Transverse colon (tissue), 4 donors: ENCODE measurements at places on chromosomes 6 and 20. TPM values are rescaled to one million over a fixed set of nuclear protein-coding genes. Genes with fewer than 3 reads are reported as not detected.

The KIAA0408 gene
- total RNA-seq = 7.0 TPM

DNA sequence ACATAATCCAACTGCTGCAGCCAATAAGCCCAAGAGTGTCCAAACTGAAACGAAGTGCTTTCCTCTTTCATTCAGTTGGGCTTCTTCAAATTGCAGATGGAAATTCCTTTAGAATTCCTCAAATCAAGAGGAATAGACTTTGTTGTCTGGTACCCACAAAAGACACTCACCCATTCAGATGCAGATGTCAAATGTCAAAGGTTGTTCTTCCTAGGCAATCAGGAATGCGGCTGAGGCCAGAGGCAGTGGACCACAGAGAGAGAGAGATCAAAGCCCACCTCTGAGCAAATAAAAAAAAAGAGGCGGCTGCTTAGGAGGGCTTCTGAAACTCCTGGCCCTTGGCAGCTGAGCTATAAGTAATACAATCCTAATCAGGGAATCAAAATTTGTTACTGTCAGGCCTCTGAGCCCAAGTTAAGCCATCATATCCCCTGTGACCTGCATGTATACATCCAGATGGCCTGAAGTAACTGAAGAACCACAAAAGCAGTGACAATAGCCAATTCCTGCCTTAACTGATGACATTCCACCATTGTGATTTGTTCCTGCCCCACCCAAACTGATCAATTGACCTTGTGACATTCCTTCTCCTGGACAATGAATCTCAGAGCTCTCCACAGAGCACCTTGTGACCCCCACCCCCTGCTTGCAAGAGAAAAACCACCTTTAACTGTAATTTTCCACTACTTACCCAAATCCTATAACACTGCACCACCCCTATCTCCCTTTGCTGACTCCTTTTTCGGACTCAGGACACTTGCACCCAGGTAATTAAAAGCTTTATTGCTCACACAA, 303.0 kb upstream of the GJE1 start:
- no peaks in the 10 kb centered on the region for H3K4me1 ChIP-seq
- H3K4me3 ChIP-seq = no peak overlapping the region
- H3K27ac ChIP-seq = no peak overlapping the region
- no peaks in the 10 kb centered on the region for H3K27me3 ChIP-seq
- no peaks in the 10 kb centered on the region for H3K36me3 ChIP-seq

- H3K36me3 ChIP-seq = no peaks in the 10 kb centered on the region
- H3K4me1 ChIP-seq = peaks cover 10% of the 10 kb centered on the region
- no peaks in the 10 kb centered on the region for H3K27me3 ChIP-seq
- no peak overlapping the region for H3K4me3 ChIP-seq
These were observed 105.8 kb downstream of the JARID2 start for GRCh38 chr6:15351631-15352030.

GRCh38 chr6:73722318-73723060, 26.5 kb downstream of the CD109 start:
- H3K27me3 ChIP-seq = no peaks in the 10 kb centered on the region
- peak overlapping the region; percentile 9 for H3K27ac ChIP-seq
- no peaks in the 10 kb centered on the region for H3K36me3 ChIP-seq
- H3K4me3 ChIP-seq = no peak overlapping the region

DNA sequence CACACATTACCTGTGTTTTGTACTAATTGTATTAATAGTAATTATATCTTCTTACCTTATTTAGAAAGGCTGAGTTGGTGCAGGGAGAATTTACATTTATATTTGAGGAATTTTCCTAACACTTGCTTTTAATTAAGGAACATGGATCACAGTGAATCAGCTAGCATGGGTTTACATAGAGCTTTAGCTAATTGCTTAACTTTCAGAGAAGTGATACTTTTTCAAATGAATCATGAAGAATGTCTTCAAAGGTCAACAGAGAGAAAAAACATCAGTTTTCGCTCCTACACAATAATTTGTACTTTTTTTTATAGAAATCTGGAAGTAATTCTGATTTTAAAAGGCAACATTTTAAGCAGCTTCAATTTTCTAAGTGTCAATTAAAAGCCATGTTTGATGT, 195.0 kb upstream of the HEY2 start:
- no peak overlapping the region for H3K27ac ChIP-seq
- H3K4me1 ChIP-seq = no peaks in the 10 kb centered on the region
